Hypothalamus (tissue), 51 donors: ENCODE measurements at places on chromosomes 16 and 17.

DNA sequence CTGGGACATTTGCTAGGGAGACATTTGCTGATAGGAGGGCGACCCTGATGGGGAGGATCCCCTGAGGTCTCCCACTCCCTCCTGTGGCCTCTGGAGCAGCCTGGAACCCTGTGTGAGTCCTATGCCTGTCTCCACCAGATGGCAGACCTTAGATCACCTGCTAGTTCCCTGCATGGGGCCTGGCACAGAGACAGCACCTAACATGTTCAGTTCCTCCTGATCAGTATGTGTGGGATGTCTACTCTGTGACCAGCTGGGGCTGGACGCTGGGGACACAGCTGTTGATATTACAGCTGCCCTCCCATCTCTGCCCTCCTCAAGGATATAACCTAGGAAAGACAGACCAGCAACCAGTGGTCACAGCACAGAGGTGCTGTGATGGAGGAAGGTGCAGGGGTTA, 1.1 kb upstream of the ADCY7 start:
- DNase-seq: no peak

GRCh38 chr16:11111856-11112634, 144.0 kb downstream of the SOCS1 start:
- DNase-seq: no peak

GRCh38 chr17:9538626-9539025, 37.0 kb downstream of the STX8 start:
- DNase-seq: no peak

DNA sequence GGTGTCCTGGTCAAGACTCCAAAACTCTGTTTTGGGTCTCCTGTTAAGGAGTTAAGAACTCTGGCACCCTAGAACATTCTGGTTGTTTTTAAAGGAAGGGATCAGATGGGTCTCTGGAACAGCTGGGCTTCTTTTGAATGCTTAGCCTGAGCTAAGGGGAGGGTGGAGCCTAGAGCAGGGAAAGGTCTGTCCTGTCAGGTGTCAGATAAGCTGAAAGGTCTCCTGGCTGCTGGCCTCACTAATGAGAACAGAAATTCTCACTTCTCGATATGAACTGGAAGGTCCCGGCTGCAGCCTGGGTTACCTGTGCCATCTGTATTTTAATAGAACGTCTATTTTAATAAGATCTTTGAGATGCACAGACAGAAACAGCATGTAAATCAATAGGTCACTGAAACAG, 69.0 kb downstream of the RAP1GAP2 start:
- DNase-seq: no peak

GRCh38 chr17:47162013-47162622, 27.0 kb downstream of the CDC27 start:
- no peak for DNase-seq

GRCh38 chr17:27660436-27660835, 29.4 kb downstream of the LGALS9 start:
- no peak for DNase-seq

GRCh38 chr16:11049396-11050059, 105.2 kb downstream of the CLEC16A start:
- DNase-seq: no peak

DNA sequence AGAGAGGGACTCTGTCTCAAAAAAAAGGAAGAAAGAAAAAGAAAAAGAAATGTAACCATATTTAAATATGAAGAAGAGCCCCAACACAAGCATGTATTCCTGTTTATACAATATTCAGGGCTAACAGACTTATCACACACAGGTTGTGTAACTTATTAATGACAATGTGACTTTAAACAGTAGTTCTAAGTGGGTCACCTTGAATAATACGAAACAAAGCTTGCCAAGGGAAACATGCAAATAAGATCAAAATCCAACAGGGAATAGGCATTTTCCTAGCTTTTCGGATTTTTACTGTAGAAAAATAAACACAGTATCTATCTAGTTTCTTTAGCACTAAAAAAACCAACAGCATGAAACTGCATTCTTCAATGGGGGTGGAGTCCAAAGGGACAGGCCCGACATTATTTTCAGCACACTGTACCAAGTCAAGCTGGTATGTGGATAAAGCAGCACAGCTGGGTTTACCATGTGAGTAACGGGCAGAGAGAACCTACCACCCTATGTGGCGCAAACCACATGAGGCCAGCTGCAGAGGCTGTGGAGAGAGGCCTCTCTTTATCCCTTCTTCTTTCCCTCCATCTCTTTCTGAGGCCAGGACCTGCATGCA, 45.3 kb downstream of the TOM1L2 start:
- peak; percentile 18 for DNase-seq

DNA sequence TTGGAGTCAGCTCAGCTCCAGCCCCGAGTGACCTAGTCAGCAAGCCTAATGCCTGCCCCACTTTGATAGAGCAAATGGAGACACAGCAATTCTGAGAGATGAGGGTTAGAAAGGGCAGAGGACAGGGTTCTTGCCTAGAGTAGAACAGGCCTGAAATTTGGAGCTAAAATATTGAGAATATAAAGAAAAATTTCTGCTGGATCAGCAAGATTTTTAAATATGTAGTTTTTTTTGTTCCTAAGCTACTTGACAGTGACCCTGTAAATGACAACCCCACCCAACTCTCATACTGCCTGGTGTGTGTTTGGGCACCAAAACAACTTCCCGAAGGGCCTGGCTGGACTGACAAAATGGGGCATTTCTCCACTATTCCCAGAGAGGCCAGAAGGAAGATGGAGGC, 26.7 kb downstream of the CYB561 start:
- no peak for DNase-seq

GRCh38 chr17:41633556-41634199, 9.3 kb upstream of the KRT17 start:
- no peak for DNase-seq

GRCh38 chr16:86085161-86085611, 186.2 kb downstream of the IRF8 start:
- DNase-seq: no peak

GRCh38 chr16:15457958-15458357, 23.6 kb downstream of the BMERB1 start:
- DNase-seq: no peak

- peak; percentile 8 for DNase-seq
Measured at GRCh38 chr17:3792481-3792880, 8.5 kb downstream of the ITGAE start.

DNA sequence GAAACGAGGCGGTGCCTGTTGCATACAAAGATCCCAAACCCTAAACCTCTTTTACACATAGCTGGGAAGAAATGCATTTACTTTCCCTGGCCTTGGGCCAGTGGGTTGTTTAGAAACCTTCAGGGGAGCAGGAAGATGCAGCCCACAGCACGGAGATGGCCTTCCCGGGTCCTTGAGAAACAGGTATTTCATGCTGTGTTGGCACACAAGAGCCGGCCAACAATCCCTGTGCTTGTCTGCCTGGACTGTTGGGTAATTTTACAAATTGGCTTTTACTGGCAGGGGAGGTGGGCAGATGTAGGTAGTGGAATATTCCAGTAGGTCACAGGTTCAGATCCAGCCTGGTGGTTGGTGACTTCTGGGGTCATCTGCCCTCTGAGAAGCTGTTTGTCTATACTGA, 148.0 kb downstream of the FOXL1 start:
- no peak for DNase-seq

GRCh38 chr17:8924595-8924994, 40.9 kb downstream of the PIK3R5 start:
- no peak for DNase-seq

DNA sequence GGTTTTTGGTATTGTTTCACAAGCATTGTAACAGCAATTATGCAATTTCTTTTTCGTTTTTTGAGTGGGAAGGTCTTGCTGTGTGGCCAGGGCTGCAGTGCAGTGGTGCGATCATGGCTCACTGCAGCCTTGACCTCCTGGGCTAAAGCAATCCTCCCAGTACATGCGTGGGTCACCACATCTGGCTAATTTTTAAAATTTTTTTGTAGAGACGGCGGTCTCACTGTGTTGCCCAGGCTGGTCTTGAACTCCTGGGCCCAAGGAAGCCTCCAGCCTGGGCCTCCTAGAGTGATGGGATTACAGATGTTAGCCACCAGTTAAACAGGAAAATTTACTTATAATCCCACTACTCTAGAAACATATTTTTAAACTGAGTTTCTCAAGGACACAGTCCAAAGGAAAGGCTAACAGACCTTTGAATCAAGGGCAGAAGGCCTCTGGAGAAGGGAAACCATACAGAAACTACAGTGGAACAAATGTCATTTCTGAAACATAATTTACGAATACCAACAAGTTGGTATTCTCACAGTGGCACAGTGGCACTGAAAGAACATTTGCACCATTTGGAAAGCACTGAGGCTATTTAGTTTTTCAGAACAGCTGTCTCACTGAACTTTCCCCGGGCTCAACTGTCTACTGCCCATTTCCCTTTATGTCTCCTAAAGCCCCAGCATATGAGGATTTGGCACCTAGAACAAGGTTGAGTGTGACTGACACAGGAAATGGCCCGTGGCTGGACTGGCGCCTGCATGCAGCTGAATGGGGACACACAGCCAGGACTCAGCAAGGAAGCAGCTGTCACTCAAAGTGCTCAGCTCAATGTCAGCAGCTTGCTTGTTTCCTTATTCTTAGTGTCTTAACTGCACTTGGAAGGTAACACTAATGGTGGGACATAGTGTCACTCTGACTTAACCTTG, 2.8 kb upstream of the PRKAR1A start:
- DNase-seq: no peak

DNA sequence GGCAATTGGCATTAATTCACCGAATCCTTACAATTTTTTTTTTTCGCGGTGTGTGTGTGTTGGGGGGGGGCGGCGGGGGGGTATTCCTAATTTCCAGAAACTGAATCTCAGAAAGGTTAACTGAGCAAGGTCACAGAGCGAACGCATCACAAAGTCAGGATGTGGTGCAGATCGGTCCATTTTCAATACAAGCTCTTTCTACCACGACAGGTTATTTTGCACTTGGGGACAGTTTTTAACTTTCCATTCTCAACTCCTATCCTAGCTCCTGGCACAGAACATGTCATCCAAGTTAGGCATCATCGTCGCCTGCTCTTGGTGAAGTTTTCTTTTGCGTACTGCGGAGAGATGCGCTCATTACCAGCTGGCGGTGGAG, 15.4 kb upstream of the ERN1 start:
- no peak for DNase-seq

- DNase-seq: peak; percentile 4
Measured at GRCh38 chr17:75412455-75413317, 7.2 kb upstream of the GRB2 start.

GRCh38 chr16:78985716-78986605, 614.6 kb downstream of the MAF start:
- DNase-seq: no peak

- no peak for DNase-seq
Measured at GRCh38 chr17:59399914-59400313, 68.5 kb downstream of the YPEL2 start.

- no peak for DNase-seq
Measured at GRCh38 chr17:75755990-75756389, 9.0 kb downstream of the GALK1 start.

- DNase-seq: no peak
Measured at GRCh38 chr16:66150698-66151482, 215.6 kb upstream of the CDH5 start.

DNA sequence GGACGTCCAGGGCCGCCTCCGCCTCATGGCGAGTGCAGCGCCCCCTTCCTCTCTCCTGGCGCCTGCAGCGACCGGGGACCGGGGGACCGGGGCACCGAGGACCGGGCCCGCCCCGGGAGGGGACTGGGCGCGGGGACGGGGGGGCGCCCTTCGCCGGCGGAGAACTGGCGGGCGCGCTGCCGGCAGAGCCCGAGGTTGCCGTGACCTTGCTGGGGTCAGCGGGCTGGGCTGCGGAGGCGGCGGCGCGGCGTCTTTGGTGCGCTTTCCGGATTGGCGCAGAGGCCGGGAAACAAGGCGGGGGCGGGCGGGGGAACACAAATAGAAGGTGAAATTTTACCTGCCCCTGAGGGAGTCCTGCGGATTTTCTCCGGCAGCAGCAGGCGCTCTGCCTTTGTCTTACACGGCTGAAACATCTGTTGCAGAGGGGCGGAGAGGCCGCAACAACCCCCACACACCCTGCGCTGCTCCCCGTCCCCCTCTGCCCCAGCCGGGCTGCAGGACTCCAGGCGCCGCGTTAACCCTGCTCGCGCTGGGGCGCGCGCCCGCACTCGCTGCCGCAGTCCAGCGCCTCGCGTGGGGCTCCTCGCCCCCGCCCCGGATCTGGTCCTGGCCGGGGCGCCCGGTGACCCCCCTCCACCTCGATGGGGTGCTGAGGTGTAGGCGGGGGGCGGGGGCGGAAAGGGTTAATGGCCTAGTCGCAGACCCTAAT, 53.5 kb downstream of the SREBF1 start:
- DNase-seq: peak; percentile 65

DNA sequence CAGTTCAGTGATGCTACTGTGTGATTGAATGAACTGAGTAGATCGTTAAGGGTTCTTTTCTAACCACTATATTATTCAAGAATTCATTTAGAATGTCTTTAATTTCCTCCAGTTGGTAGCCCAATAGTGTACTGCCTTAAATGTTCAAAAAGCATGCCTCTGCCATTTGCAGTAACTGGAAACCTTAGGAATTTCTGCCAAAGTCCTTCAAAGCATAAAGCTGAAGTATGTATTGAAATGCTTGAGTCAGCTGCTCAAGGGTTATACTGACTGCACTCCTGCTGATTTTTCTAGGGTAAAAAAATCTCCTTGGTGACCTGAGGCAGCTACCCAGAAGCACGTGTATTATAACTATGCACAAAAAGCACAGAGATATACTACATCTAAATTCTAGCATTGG, 56.5 kb downstream of the SNTB2 start:
- no peak for DNase-seq

GRCh38 chr17:55692276-55692675, 30.4 kb downstream of the TMEM100 start:
- DNase-seq: no peak

DNA sequence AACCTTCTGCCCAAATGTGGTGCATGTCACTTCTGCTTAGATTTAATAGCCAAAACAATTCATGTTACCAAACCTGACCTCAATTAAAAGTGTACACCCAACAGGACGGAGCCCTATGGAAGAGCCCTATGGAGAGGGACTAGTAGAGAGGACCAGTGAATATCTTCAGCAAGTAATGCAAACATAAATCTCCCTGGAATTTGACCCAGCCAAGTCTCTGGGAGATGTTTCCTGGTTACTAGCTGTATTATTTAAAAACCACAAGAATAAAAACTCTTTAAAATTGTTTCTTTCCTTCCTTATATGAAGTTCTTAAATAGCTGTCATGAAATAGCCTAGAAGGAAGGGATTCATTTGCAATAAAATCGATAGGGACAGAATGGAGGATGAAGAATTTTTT, 255.8 kb downstream of the CDH11 start:
- DNase-seq: no peak

GRCh38 chr17:4136373-4136772, 6.5 kb downstream of the ZZEF1 start:
- DNase-seq: no peak

GRCh38 chr17:8494506-8495111, 58.9 kb downstream of the NDEL1 start:
- DNase-seq: no peak

GRCh38 chr17:62206550-62206949, 141.5 kb upstream of the MED13 start:
- DNase-seq: no peak

GRCh38 chr16:2121853-2122252, 13.8 kb downstream of the PKD1 start:
- DNase-seq: peak; percentile 50
